Thymus (tissue), 14 donors: ENCODE measurements at places on chromosomes 1 and 21.

DNA sequence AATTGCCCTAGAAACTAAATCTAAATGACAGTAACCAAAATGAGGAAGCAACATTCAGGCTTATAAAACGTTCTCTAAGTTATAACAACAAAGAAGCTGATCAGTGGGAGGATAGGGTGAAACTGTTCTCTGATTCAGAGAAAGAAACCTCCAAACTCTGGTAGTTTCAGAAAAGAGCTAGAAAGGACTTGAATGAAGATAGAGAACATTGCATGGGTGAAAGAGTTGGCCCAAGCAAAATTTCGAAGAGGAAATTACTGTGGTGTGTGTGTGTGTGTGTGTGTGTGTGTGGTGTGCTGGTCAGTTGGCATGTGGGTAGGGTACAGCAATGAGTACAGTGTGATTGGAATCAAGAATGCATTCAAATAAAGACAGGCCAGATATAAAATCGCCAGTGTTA, 16.5 kb upstream of the SPAG17 start:
- no peaks in the 10 kb centered on the region for H3K27me3 ChIP-seq
- H3K4me1 ChIP-seq, result no peaks in the 10 kb centered on the region
- no peak overlapping the region for H3K4me3 ChIP-seq
- H3K27ac ChIP-seq, result no peak overlapping the region
- H3K36me3 ChIP-seq, result no peaks in the 10 kb centered on the region

DNA sequence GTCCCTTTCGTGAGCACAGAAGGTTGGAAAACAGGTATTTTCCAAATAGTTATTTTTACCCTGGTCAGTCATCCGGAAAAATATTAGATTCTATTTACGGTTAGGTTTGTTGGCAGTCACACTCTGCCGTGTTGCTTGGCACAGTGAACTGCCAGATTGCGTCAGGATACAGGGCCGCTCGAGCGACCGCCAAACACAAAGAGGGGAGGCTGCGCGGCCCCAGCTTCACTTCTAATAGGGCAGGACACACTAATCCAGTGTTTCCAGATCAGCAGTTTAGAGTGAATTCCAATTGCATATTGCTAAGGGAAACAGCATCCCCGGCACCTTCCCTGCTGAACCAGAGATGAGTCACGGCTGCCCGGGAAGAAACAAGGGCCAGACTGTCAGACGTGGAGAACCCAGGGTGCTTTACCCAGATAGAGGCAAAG, 22.9 kb downstream of the UMODL1 start:
- H3K36me3 ChIP-seq, result no peaks in the 10 kb centered on the region
- H3K4me1 ChIP-seq, result peaks cover 19% of the 10 kb centered on the region
- no peak overlapping the region for H3K4me3 ChIP-seq

DNA sequence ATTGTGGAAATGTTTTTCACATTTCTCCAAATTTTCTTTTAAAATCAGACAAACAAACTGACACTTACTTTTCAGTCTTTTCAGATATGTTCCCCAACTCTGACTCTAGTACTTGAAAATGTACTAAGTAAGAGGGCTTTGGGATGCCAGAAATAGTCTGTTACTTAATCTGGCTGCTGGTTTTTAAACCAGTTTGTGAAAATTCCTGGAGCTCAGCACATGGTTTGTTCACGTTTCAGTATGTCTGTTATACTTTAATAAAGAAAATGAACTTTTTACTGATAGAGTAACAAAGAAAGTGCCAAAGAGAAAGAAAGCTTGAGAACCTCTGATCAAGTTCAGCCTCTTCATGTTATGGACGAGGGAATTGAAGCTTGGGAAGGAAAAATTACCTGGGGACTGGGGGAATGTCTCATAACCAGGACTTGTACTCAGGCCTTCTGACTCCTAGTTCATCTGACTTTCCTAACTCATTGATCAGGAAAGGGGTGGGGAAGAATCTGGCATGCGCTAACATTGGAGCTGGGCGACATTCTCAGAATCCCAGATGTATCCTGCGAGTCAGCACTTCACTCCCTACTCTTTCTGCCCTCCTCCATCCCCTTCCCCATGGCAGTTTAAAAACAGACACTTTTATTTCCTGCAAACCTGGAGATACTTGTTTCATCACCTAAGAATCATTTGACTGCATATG, 30.8 kb upstream of the DNAJC6 start:
- no peak overlapping the region for H3K27ac ChIP-seq
- H3K27me3 ChIP-seq, result no peaks in the 10 kb centered on the region
- no peak overlapping the region for H3K4me3 ChIP-seq
- no peak for DNase-seq
- H3K4me1 ChIP-seq, result no peaks in the 10 kb centered on the region

GRCh38 chr21:25813917-25814316, 79.1 kb downstream of the GABPA start:
- H3K4me3 ChIP-seq, result no peak overlapping the region
- no peak overlapping the region for H3K27ac ChIP-seq
- peaks cover 9% of the 10 kb centered on the region for H3K4me1 ChIP-seq
- no peak for DNase-seq

- peaks cover 3% of the 10 kb centered on the region for H3K4me1 ChIP-seq
- no peaks in the 10 kb centered on the region for H3K27me3 ChIP-seq
- H3K36me3 ChIP-seq, result peaks cover 37% of the 10 kb centered on the region
- H3K27ac ChIP-seq, result no peak overlapping the region
- H3K4me3 ChIP-seq, result no peak overlapping the region
- DNase-seq, result no peak
Measured at GRCh38 chr1:113793878-113794834, 18.1 kb downstream of the RSBN1 start.
